ENCODE measurements at places on chromosomes 7 and 10.
A peak's percentile ranks its signal among the peaks of the same experiment; 100 is the strongest.

DNA sequence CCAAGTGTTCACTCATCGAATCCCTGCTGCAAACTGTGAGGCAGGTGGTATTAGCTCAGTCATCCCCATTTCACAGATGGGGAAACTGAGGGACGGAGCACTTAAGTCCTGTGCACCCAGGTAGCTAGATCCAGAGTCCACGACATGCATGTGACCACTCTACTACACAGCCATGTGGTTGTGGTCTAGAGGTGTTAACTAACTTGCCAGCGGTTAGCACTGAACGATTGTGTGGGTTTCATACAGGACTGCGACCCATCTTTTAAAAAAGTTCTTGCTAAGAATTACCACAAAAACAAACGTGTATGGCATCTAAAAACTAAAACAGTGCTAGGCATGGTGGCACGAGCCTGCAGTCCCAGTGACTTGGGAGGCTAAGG, 16.1 kb upstream of the ABCC2 start:
- DNase-seq: no peak

DNA sequence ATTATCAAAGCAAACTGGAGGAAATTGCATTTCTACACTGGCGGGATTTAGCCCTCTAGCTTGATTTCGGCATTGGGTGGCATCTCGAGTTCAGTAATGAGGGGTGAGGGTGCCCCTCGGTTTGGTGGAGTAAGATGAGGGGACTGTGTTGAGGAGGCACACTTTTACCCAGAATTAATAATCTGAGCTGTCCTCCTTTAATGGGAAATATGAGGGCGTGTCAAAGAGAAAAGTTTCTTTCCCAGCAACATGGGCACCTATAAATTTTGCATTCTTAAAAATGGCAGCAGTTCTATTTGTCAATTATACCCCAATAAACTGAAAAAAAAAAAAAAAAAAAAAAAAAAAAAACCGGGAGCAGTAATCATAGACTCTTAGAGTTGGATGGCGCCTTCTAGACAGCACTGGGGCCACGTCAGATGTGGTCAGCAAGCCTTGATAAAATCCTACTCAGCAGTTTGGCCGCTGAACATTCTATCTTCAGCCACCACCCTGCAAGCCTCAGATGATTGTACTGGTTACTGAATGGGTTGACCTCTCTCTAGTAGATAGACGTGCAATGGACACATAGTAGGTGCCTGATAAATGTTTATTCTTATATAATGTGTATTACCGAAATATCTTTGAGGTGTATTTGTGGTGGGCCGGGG, 931 bp downstream of the PAPSS2 start:
- no peak for DNase-seq

- peak; percentile 69 for DNase-seq
These were observed 7.5 kb upstream of the EBF3 start for GRCh38 chr10:129971381-129972144.

- DNase-seq: no peak
These were observed 208.4 kb upstream of the KCND2 start for GRCh38 chr7:120064565-120064964.

DNA sequence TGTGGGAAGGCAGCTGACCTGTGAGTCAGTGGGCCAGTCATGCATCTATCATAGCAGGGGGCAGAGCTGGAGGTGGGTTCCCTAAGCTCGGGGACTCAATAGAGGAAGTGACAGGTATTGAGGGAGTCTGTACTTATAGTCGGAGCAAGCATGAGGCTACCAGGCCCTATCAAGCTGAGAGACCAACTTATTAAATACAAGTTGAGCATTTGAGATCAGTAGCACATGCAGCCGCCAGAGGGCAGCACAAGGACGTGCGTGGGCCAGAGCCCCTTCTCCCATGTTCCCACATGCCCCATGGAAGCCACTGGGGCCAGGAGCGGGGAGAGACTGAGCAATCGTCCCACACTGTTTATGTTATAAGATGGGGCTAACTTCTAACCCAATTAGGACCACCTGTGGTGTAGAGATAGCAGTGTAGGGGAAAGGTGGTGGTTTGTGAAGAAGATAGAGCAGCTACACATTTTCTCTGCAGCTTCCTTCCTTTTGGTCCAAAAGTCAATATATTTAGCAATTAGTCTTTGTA, 13.0 kb upstream of the STK31 start:
- peak; percentile 78 for DNase-seq
